NCI-H1417 (cell line): ENCODE measurements at places on chromosomes 1 and 21.

- DNase-seq, result peak; percentile 24
Observed at GRCh38 chr1:22250724-22251123, 107.8 kb upstream of the WNT4 start.

GRCh38 chr1:173112129-173112528 lies 61.4 kb upstream of the TNFSF18 start:
- no peak for DNase-seq

GRCh38 chr1:230191079-230191804 lies 124.2 kb downstream of the GALNT2 start:
- no peak for DNase-seq

DNA sequence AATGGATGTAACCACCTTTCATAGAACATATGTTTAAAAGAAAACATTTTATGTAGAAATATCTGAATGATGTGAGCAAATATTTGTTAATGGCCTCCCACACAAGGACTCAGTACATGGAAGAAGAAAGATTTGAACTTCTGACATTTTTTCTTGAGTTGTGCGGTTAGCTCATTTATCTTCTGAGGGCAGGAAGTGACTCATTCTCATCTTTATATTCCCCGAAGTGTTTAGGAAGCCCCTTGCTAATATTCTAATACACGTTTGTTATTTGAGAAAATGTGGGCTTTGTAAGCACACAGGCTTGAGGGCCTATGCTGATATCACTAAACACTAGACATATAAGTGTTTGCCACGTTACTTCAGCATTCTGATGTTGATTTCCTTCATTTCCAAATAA lies 392.5 kb upstream of the PTBP2 start:
- no peak for DNase-seq

- no peak for DNase-seq
Observed at GRCh38 chr21:32001390-32001789, 128.6 kb downstream of the HUNK start.

- no peak for DNase-seq
Observed at GRCh38 chr1:216742625-216743024, 19.4 kb upstream of the ESRRG start.

DNA sequence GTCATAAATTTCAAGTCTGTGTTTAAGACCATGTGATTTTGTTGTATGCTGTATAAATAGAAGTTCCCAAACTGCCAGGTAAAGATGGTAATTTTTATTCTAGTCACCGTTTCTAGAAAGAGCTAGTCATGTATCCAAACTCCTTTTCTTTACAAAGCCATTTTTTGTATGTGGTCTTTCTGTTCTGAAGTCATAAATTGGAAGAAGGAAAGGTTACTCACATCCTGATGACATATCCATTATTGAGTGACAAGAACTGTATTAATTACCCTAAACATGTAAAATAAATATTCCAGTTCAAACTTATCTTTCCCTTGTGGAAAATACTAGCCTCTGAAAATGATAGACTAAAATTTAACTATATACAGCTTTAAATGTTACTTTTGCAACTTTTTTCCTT lies 104.7 kb downstream of the POFUT2 start:
- no peak for DNase-seq
